Fibroblast of the conjunctiva (primary cell): ENCODE measurements at places on chromosomes 3 and 15.

DNA sequence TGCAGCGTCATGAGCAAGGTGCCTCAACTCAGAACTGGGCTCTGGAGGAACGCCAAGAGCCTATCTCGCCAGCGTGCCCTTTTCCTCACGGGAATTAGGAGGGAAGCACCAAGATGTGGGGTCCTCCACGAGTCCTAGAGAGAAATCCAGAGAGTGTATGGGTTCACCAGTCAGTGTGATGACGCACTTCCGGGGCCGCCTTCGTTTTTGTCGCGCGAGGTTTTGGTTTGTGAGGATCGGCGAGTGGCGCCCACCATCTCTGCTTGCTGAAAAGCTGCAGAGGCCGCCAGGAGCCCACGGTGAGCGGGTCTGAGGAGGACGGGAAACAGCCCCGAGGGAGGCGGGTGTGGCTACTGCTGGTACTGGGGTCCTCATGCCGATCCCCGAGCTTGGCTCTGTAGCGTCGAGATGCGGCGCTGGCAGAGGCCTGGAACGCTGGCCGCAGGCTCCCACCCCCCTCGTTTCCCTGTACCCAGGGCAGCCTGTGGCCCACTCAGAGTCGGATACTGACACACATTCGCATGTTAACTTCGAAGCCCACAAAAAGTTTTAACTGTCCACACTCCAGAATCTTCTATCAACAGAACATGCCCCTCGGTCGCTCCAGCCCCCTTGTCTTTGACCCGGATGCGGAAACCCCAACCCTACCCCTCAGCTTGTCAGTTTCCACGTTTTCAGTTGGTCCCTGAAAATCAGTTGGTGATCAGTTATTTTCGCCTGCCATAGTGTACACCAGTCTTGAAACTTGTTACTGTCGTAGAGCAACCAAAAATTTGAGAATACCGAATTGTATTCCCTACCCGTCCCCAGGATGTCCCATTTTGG lies 30.4 kb downstream of the ZNF662 start:
- no peak for DNase-seq

- DNase-seq, result no peak
These were observed 51.9 kb downstream of the HOMER2 start for GRCh38 chr15:82900511-82901060.

DNA sequence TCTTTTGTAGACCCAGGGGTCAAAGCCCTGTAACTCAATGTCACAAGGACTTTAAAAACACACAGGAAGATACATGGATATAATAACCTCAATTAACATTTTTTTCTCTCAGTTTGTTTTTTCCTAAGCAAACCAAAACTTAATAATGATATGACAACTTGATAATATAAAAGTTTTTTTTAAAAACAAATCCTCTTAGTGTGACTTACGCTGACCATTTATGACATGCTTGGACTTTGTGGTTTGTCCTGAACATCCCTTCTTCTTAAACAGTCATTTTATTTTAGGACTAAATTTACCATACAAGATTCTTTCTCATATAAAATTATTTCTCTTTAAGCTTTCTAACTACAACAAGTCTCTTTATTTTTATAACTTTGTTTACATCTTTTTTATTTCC lies 25.4 kb upstream of the FAM3D start:
- peak; percentile 6 for DNase-seq

DNA sequence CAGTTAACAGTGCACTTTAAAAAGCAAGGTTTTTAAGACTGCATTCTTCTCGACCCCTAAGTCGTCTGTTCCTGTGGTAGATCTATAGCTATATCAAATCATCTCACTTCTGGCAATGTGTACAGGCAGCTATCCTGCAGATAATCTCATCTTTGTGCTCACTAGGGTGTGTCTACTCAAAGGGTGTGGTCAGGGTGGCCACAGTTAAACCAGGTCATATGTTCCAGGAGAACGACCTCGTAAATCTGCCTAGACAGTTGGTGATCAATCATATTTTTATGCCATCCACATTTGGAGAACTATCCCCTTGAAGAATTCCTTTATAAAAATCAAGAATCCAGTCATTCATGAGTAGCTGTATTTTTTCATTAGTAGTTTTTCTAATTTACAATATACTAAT lies 3.0 kb downstream of the VEPH1 start:
- no peak for DNase-seq

- no peak for DNase-seq
These were observed 34.5 kb downstream of the NCEH1 start for GRCh38 chr3:172676196-172676922.

DNA sequence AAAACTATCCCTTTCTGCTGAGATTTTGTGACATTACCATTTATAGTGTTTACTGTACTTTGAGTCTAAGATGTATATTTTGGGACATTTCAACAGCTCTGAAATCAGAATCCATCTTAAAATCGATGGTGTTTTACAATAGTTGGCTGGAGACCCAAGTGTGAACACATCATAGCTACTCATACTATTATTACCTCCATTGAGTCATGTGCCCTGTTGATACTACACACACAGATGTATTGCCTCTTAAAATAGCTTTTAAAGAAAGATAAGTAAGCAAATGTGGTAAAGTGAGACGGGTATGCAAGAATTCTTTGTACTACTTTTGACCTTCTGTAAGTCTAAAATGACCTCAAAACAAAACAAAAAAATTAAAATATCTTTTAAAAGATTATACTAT lies 6.7 kb downstream of the LMOD3 start:
- DNase-seq, result no peak

DNA sequence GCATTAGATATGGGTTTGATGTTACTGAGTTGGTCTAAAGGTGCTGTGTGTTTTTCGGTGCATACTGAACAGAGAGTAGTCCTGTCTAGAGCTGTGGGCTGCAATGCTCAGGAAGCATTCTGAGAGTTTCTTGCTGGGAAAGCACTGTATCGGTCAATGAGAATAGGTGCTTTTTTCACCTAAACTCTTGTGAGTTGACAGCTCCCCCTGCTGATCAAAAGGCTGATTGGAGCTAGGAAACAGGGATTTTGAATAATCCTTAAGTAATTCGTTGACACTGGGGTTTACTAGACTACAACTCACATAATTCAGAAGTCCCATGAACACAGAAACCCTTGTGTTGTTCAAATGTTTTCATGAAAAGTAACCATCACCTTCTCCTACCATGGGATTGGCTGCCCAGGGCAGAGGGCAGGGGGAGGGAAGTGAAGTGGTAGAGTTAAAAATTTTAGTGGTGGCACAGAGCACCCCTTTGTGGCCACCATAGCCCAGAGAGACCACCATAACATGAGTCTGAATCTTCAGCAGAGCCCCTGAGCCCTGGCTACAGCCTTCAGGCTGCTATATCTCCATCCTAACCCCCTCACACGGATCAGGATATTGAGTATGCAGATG lies 13.0 kb upstream of the MANF start:
- DNase-seq, result peak; percentile 71

- no peak for DNase-seq
These were observed 26.5 kb downstream of the EIF2AK4 start for GRCh38 chr15:39960411-39960810.
